Kidney epithelial cell (primary cell): ENCODE measurements at places on chromosomes 3 and 15.
A peak's percentile ranks its signal among the peaks of the same experiment; 100 is the strongest.

- DNase-seq: no peak
Measured at GRCh38 chr3:110670407-110670806, 401.2 kb upstream of the NECTIN3 start.

- no peak for DNase-seq
Measured at GRCh38 chr15:23503576-23503975, 56.5 kb upstream of the GOLGA6L2 start.

DNA sequence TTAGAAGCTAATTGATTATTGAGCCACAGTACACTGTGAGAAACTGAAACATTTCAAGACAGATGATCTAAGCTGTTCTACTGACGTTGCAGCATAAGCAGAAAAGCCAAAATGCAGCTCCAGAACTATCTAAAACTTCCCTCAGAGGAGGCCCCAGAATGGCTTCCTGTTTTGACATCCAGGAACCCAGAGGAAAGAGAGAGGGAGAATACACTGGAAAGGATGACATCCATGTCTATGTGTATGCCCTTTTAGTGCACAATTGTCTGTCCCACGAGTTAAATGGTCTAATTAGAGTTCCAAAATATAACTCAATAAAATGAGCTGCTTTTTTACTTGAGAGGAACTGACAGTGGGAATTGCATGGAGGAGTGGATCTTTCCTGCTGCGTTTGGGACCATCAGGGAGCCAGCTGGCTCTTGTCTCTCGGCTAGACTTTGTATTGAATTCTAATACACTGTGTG, 688.1 kb downstream of the ZNF385D start:
- no peak for DNase-seq

GRCh38 chr15:90818251-90819210, 49.9 kb upstream of the FURIN start:
- DNase-seq: no peak

DNA sequence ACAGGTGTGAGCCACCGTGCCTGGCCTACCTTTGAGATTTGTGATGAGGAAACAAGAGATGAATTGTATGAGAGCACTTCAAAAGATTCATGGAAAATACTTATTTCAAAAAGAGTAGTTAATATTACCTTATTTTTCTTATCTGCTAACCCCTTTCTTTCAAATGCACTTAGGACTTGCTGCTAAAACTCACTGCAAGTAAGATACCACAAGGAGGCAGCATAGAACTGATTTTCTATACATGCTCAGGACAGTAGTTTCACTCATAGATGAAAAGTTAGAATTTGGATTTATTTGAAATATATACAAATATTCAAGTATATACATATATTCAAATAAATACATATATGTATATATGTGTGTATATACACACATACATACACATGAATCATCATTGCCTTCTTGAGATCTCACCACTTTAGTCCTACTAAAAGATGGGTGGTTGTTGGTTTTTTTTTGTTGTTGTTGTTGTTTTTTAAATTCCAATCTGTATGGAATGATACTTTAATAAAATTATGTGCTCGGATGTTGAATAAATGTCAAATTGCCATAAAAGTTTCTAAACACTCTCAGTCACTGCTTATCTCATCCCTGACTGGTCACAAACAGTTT, 2.4 kb downstream of the CCNDBP1 start:
- peak; percentile 50 for DNase-seq

DNA sequence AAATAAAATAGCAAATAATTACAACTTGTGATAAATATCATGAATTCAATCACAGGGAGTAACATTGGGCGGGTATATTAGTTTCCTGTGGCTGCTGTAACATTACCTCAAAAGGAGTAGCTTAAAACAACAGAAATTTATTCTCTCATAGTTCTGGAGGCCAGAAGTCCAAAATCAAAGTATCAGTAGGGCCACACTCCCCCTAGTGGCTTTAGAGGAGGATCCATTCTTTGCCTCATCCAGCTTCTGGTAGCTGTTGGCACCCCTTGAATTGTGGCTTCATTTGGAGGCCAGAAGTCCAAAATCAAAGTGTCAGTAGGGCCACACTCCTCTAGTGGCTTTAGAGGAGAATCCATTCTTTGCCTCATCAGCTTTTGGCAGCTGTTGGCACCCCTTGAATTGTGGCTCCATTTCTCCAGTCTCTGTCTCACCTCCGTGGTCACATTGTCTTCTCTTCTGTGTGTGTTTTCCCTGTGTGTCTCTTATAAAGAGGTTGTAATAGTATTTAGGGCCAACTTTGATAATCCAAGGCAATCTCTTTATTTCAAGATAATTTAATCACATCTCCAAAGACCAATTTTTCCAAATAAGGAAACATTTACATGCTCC, 3.1 kb upstream of the CFAP20DC start:
- DNase-seq: no peak

GRCh38 chr15:31328969-31329639, 2.5 kb downstream of the KLF13 start:
- no peak for DNase-seq

DNA sequence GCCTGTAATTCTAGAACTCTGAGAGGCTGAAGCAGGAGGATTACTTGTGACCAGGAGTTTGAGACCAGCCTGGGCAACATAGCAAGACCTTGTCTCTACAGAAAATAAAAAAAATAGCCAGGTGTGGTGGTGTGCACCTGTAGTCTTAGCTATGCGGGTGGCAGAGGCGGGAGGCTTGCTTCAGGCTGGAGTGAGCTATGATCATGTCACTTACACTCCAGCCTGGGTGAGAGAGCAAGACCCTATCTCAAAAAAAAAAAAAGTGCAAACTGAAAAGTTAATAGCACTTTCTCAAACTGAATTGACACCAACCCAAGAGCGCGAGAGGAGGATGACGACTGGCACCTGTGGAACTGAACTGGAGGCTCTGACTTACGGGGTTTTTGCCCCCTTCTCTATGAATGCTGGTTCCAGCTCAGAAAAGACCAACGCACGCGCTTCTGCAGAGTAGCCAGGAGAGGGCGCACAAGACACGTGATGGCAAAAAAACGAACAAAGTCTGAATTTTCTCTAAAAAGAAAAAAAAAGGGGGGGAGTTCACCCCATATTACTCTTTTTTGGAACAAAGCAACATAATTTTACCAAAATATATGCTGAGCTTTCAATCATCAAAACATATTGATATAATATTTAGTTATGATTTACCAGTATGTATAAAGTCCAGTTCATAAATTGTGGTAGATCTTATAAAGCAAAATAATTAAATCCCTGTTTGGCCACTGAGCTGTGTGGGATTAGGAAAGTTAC, 23.7 kb downstream of the CFAP92 start:
- DNase-seq: no peak

GRCh38 chr3:116517308-116517707, 72.0 kb upstream of the LSAMP start:
- DNase-seq: no peak

GRCh38 chr15:25739687-25740121, 123.4 kb downstream of the ATP10A start:
- DNase-seq: peak; percentile 19

DNA sequence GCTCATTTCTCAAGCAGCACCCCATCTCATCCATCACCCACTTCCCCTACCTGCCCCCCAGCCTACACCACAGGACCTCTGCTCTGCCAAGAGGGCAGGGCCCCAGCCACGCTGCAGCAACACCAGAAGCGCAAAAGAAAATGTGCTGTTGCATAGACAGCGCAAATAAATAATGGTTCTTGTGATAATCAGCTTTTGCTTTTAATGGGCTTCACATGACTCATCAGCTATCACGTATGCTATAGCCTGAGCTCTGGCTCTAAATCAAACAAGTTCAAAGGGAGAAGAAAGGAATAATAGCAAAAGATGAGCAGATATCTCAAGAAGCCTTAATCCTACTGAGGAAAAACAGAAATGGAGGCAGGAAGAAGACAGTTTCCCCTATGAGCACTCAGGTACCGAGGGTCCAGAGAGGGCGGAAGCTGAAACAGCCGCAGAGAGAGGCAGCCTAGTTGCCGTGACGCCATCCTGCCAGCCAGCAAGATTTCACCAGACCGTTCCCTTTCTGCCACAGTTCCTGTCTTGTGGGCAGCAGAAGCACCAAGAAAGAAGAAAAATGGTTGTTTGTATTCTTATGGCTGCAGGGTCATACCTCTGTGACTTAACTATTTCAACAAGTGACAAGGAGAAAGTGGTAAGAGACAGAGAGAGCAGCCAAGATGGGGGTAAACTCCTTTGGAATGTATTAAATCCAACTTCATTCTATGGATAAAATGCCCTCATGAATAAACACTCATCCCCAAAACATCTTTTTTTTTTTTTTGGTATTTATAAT, 22.0 kb downstream of the RAB27A start:
- DNase-seq: no peak

- DNase-seq: no peak
Measured at GRCh38 chr3:12182687-12183441, 24.2 kb upstream of the TIMP4 start.

- DNase-seq: no peak
Measured at GRCh38 chr15:89551550-89551949, 23.7 kb upstream of the TICRR start.

GRCh38 chr3:69460034-69460433, 74.1 kb upstream of the FRMD4B start:
- DNase-seq: no peak

- DNase-seq: no peak
Measured at GRCh38 chr3:81279481-81280379, 481.7 kb downstream of the GBE1 start.

DNA sequence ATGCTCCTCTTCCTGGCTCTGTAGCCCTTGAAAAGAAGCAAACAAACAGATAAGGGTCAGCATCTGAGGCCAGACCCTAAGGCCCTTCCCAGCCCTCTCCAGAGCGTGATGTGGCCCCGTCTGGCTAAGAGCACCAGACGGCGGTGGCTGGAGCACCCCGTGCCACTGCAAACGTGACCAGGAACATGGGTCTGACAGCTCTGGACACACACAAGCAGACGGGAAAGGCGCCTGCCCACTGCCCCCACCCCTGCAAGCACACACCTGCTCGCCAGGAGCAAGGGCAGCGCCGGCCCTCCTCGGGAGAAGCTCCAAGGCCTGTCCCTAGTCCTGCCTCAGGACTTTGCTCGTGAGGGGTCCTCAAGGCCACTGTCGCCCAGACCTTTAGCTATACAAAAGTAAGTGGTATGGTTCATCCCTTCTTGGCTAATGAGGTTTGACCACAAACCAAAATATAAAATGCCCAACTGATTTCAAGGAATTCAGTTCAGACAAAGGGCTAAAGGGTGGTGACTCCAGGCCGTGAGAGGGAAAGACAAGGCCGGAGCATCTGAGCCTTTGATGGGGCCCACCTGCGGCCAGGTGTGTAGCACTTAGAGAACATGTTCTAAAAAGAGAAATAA, 90.4 kb downstream of the XXYLT1 start:
- DNase-seq: peak; percentile 21

GRCh38 chr3:1191026-1191425, 98.2 kb downstream of the CNTN6 start:
- peak; percentile 59 for DNase-seq

GRCh38 chr3:66609660-66610561, 109.1 kb upstream of the LRIG1 start:
- DNase-seq: peak; percentile 84

GRCh38 chr3:149860881-149861280, 47.9 kb downstream of the RNF13 start:
- no peak for DNase-seq

GRCh38 chr3:21392526-21392925, 358.5 kb downstream of the ZNF385D start:
- peak; percentile 44 for DNase-seq

DNA sequence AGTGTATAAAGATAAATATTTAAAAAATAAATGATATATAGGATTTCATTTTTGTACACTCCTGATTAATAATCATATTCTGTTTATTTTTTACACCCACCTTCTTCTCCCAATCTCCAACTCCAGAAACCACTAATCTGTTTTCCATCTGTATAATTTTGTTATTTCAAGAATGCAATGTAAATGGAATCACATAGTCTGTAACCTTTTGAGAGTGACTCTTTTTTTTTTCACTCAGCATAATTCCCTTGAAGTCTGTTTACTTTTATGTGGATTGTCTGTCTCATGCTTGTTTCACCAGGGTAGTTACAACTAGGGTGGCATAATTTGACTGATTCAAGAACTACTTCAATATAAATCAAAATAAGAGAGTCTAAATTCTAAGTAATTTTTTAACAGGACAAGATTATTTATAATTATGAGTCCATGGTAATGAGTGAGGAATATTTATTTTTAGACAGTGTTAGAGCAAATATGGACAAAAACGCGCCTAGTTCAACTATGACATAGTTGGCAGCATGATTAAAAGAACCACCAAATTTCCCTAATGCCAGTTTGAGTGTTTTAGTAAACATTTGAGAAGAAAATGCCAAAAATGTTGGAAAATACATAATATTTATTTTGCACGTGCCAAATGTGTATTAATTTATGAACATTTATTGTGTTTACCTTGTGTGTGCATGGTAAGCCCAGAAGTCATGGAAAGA, 19.4 kb upstream of the MFSD1 start:
- DNase-seq: no peak

- DNase-seq: no peak
Measured at GRCh38 chr3:148951599-148952361, 39.6 kb upstream of the GYG1 start.

GRCh38 chr3:79906106-79906505, 138.3 kb upstream of the ROBO1 start:
- no peak for DNase-seq

- DNase-seq: peak; percentile 82
Measured at GRCh38 chr15:59553879-59554735, 57.5 kb upstream of the GCNT3 start.

DNA sequence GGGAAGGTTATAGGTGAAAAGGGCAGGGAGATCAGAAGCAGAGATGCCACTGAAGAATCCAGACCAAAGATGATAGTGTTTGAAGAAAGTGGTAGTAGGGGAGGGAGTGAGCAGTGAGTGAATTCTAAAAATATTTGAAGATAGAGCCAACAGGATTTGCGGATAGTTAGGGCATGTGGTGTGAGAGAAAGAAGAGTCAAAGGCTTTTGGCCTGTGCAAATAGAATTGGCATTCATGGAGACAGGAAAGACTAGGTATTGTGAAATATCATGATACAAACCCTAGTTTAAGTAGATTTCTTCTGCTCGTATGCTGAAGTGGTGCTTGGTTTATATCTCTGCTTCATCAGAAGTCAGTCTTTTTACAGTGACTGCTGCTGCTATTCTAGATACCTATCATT, 224.2 kb upstream of the CFAP20DC start:
- DNase-seq: no peak

- no peak for DNase-seq
Measured at GRCh38 chr15:23033979-23034378, 5.4 kb downstream of the TUBGCP5 start.

- DNase-seq: peak; percentile 35
Measured at GRCh38 chr3:10357592-10358308, 36.8 kb upstream of the SEC13 start.

GRCh38 chr15:100307241-100308212, 34.2 kb downstream of the ADAMTS17 start:
- DNase-seq: no peak

- no peak for DNase-seq
Measured at GRCh38 chr15:34217587-34218225, 7.1 kb upstream of the EMC4 start.
